ENCODE measurements at places on chromosomes 12 and 14. TPM values are rescaled to one million over a fixed set of nuclear protein-coding genes. Genes with fewer than 3 reads are reported as not detected.

DNA sequence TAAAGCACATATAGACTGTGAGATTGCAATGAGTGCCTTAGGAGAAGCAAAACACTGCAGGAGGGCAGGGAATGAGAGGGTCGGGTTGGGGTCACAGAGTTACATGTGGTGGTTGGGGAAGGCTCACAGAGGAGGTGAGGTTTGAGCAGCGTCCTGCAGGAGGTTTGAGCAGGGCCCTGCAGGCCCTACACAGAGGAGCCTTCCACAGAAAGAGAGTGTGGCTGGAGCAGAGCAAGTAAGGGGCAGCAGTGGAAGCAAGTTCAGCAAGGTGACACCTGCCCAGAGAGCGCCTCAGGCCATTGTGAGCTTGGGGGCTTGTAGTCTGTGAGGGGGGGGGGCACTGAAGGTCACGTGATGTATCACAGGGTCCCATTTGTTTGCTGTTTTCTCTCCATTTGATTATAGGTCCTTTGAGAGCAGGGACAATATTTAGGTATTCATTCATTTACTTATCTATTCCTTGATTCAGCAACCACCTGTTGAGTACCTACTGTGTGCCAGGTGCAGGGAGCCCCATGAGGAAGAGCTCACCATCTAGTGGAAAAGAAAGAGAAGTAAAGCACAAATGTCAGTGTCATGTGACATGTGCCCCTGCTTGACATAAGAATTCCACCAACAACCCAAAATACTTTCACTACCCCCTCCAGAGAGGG is 56.6 kb downstream of the GALNT16 start:
- no peaks in the 10 kb centered on the region for H3K27me3 ChIP-seq
- no peak overlapping the region for H3K4me3 ChIP-seq
- H3K4me1 ChIP-seq: peaks cover 7% of the 10 kb centered on the region
- H3K36me3 ChIP-seq: no peaks in the 10 kb centered on the region
- H3K27ac ChIP-seq: no peak overlapping the region

GRCh38 chr14:64209444-64210131 is 84.6 kb downstream of the ESR2 start:
- no peak overlapping the region for H3K4me3 ChIP-seq
- H3K27me3 ChIP-seq: no peaks in the 10 kb centered on the region
- no peak for DNase-seq
- peaks cover 13% of the 10 kb centered on the region for H3K36me3 ChIP-seq
- H3K27ac ChIP-seq: no peak overlapping the region
- H3K4me1 ChIP-seq: no peaks in the 10 kb centered on the region

DNA sequence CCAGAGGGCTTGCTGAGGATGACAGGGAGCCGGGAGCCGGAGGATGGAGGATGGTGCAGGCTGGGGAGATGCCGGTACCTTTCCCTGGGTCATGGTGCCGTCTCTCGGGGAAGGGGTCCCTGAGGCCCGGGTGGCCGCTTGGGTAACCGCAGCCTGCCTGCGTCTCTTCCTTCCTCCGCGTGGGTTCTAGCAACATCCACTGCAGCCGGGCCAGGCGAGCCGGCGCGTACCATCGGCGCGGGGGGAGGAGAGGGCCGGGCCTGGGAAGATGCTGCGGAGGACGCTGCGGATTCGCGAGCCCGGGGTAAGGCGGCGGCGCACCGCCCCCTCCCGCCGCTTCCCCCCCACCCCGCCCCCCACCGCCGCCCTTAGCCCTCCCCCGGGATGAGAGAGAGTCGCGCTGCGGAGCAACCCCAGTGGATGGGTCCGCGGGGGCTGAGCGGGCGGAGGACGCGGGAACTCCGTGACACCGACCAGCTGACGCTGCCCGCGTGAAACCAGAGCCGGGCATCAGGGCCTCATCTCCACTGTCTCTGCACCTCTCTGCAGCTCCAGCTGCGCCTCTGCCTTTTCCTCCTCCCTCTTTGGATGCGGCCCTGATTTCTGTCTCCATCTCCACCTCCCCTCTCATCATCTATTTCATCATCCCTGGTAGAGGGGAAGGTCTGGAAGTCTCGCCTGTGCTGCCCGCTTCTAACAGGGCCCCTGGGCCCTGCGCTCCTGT is at the start of gene FAIM2:
TSS of gene FAIM2 (minus strand) at position 201 of the 724 bp plus-strand sequence. CDS start at position 93, 108 bp downstream.
- peak within 1 kb of the TSS; percentile 41 for H3K4me3 ChIP-seq
- H3K36me3 ChIP-seq: no peaks in the 10 kb centered on the region
- DNase-seq: peak; percentile 86
- H3K4me1 ChIP-seq: peaks cover 5% of the 10 kb centered on the region
- H3K27ac ChIP-seq: no peak within 1 kb of the TSS
- H3K27me3 ChIP-seq: no peaks in the 10 kb centered on the region

- no peaks in the 10 kb centered on the region for H3K27me3 ChIP-seq
- no peak for DNase-seq
- no peak overlapping the region for H3K4me3 ChIP-seq
- H3K36me3 ChIP-seq: no peaks in the 10 kb centered on the region
Measured at GRCh38 chr12:129558036-129558435, 345.8 kb downstream of the TMEM132D start.

- DNase-seq: no peak
- no peaks in the 10 kb centered on the region for H3K36me3 ChIP-seq
- no peak overlapping the region for H3K27ac ChIP-seq
Measured at GRCh38 chr14:65371784-65372183, 40.7 kb upstream of the FUT8 start.

- DNase-seq: no peak
- H3K36me3 ChIP-seq: no peaks in the 10 kb centered on the region
- no peak overlapping the region for H3K4me3 ChIP-seq
- no peaks in the 10 kb centered on the region for H3K27me3 ChIP-seq
Measured at GRCh38 chr14:100747021-100747586, 20.4 kb downstream of the DLK1 start.

DNA sequence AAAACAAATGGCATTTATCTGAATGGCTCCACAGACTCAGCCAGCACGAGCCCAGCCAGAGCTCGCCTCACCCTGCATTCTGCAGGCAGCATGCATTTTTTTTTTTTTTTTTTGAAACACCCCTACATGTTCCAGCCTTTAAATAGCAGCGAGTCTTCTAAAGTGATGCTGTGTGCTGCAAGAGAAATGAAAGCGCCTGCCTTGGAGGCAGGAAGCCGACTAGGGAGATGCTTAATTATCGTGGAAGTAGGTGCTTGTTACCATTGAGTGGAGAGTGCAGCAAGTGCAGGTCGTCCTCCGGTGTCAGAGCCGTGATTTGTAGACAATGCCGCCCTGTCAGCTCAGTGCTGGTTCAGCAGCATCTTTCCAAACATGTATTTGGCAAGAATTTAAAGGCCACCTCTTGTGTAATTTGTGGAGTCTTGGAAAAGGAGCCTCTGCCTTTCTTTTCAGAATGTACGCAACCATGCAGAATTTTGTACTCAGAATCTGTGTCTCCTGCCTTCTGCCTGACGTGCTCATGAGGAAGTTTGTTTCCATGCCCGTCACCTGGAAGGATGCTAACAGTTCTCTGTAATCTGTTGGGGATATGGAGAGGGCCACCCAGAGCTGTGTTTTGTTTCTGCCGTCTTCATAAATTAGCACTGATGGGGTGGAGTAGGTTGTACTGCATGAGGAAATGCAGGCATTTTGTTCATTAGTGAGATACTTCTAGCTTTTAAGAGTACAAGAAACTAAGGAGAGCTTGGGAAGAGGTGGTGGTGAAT is 345.9 kb upstream of the RGS6 start:
- H3K36me3 ChIP-seq: no peaks in the 10 kb centered on the region
- peaks cover 15% of the 10 kb centered on the region for H3K4me1 ChIP-seq
- H3K27me3 ChIP-seq: no peaks in the 10 kb centered on the region

DNAH10 gene
- 5.6 TPM for total RNA-seq

ALX1 gene
- total RNA-seq: 10.5 TPM

GRCh38 chr12:119914666-119915065 is 37.5 kb upstream of the CIT start:
- H3K36me3 ChIP-seq: no peaks in the 10 kb centered on the region
- no peaks in the 10 kb centered on the region for H3K27me3 ChIP-seq

SOS2 gene
- total RNA-seq: 30.7 TPM

GRCh38 chr12:131844140-131844539 is 15.9 kb downstream of the MMP17 start:
- H3K27me3 ChIP-seq: peaks cover 6% of the 10 kb centered on the region
- no peaks in the 10 kb centered on the region for H3K36me3 ChIP-seq
- H3K4me3 ChIP-seq: no peak overlapping the region
- no peaks in the 10 kb centered on the region for H3K4me1 ChIP-seq
- no peak for DNase-seq

BIN2 gene
- total RNA-seq: not detected

HHIPL1 gene
- not detected for total RNA-seq

GRCh38 chr12:87679251-87679650 is 349.9 kb downstream of the C12orf50 start:
- H3K4me1 ChIP-seq: no peaks in the 10 kb centered on the region
- H3K36me3 ChIP-seq: no peaks in the 10 kb centered on the region
- H3K27ac ChIP-seq: no peak overlapping the region
- no peaks in the 10 kb centered on the region for H3K27me3 ChIP-seq
- H3K4me3 ChIP-seq: no peak overlapping the region

DNA sequence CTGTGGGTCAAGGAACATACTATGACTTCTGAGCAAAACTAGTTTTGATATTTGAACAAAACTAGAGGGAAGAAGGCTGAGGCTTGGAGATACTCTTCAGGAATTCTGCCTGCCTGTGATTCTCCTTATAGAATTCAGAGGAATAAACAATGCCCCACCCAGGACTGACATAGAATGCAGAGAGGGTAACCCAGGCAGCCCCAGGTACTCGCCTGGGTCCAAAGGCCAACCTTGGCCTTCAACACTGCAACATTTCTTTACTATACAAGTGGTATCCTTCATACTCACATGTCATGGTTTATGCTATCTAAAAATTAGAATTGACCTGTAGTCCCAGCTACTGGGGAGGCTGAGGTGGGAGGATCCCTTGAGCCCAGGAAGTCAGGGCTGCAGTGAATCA is 217.0 kb upstream of the FOXN3 start:
- no peaks in the 10 kb centered on the region for H3K27me3 ChIP-seq
- DNase-seq: no peak
- H3K36me3 ChIP-seq: no peaks in the 10 kb centered on the region
- no peak overlapping the region for H3K27ac ChIP-seq
- no peak overlapping the region for H3K4me3 ChIP-seq
- H3K4me1 ChIP-seq: peaks cover 14% of the 10 kb centered on the region

- peak; percentile 93 for DNase-seq
- H3K27ac ChIP-seq: peak overlapping the region; percentile 96
- H3K36me3 ChIP-seq: peaks cover 14% of the 10 kb centered on the region
- peak overlapping the region; percentile 71 for H3K4me3 ChIP-seq
- H3K27me3 ChIP-seq: no peaks in the 10 kb centered on the region
Measured at GRCh38 chr14:73785336-73785833, 66.2 kb upstream of the PTGR2 start.

MSRB3 gene
- 19.1 TPM for total RNA-seq

DNA sequence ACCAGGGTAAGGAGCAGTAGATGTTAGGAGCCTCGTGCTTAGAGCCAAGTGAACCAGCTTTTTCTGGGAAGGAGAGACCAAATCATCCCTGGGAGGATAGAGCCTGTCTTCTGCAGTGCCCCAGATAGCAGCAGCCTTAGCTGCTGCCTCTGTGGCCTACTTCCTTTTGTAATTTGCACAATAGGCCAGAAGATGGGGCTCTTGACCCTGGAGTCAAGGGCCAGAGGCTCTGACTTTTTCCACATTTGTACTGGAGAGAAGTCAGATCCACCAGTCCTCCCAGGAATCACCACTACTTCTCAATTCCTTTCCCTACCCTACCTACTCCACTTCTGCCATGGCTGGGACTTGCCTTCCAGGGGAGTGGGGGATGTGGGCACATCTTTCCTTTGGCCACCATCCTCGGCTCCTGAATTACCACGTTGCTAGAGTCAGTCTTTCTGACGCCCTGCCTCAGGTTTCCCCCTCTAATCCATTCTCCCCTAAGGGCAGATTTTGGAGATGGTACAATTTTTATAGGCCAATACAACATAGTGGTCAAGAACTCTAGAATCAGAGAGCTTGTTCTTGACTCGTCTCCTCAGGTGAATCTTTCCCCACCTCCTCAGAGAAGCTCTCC is 3.3 kb upstream of the SLC4A8 start:
- H3K4me3 ChIP-seq: no peak overlapping the region
- H3K27me3 ChIP-seq: peaks cover 16% of the 10 kb centered on the region
- H3K27ac ChIP-seq: no peak overlapping the region
- peak; percentile 76 for DNase-seq
- no peaks in the 10 kb centered on the region for H3K36me3 ChIP-seq

- DNase-seq: peak; percentile 46
- no peak overlapping the region for H3K4me3 ChIP-seq
- no peaks in the 10 kb centered on the region for H3K36me3 ChIP-seq
- H3K27ac ChIP-seq: no peak overlapping the region
- peaks cover 10% of the 10 kb centered on the region for H3K4me1 ChIP-seq
Measured at GRCh38 chr14:33052943-33053342, 114.3 kb downstream of the NPAS3 start.

BICDL1 gene
- total RNA-seq: 0.18 TPM

IAPP gene
- total RNA-seq: not detected
